ENCODE measurements at places on chromosomes 7 and 10.

- H3K27me3 ChIP-seq, result no peaks in the 10 kb centered on the region
- peaks cover 62% of the 10 kb centered on the region for H3K36me3 ChIP-seq
- H3K27ac ChIP-seq, result peak overlapping the region; percentile 30
- H3K4me3 ChIP-seq, result no peak overlapping the region
- DNase-seq, result no peak
Observed at GRCh38 chr10:7789390-7789789, 1.4 kb downstream of the ATP5F1C start.

GRCh38 chr10:83603708-83604107, 535.6 kb upstream of the GHITM start:
- DNase-seq, result no peak
- H3K36me3 ChIP-seq, result no peaks in the 10 kb centered on the region
- no peak overlapping the region for H3K27ac ChIP-seq
- no peak overlapping the region for H3K4me3 ChIP-seq
- H3K4me1 ChIP-seq, result peaks cover 3% of the 10 kb centered on the region

GRCh38 chr10:75294518-75294865, 58.7 kb upstream of the COMTD1 start:
- no peaks in the 10 kb centered on the region for H3K36me3 ChIP-seq
- peak overlapping the region; percentile 65 for H3K4me3 ChIP-seq
- H3K27ac ChIP-seq, result no peak overlapping the region
- H3K27me3 ChIP-seq, result peaks cover 24% of the 10 kb centered on the region

GRCh38 chr7:106552645-106553445, 108.1 kb downstream of the CCDC71L start:
- H3K36me3 ChIP-seq, result no peaks in the 10 kb centered on the region
- no peak for DNase-seq
- H3K4me1 ChIP-seq, result no peaks in the 10 kb centered on the region
- peaks cover 10% of the 10 kb centered on the region for H3K27me3 ChIP-seq

DNA sequence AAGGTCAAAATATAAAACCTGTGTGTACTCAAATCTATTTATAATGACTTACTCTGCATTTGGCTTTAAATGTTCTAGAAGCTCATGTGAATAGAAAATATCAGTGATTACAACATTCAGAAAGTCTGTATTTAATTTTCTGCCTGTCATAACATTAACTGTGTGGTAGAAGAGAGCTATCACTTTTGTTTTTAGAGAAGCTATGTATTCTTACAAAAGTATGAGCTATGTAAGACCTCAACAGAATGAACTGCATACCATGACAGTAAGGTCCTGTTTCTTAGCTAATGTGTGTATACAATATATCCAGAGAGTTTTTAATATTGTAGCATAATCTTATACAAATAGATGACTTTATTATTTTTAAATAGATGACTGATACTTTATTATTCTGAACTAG, 61.5 kb downstream of the PTN start:
- H3K27me3 ChIP-seq, result no peaks in the 10 kb centered on the region
- no peak overlapping the region for H3K4me3 ChIP-seq
- no peaks in the 10 kb centered on the region for H3K36me3 ChIP-seq

- H3K4me1 ChIP-seq, result peaks cover 15% of the 10 kb centered on the region
- H3K27me3 ChIP-seq, result peaks cover 48% of the 10 kb centered on the region
- H3K36me3 ChIP-seq, result peaks cover 11% of the 10 kb centered on the region
- no peak overlapping the region for H3K27ac ChIP-seq
Observed at GRCh38 chr7:26868841-26869495, 4.6 kb upstream of the SKAP2 start.
